NCI-H1694 (cell line): ENCODE measurements at places on chromosomes 12 and 14.

- DNase-seq = no peak
Observed at GRCh38 chr12:109762673-109763191, 49.1 kb downstream of the FAM222A start.

GRCh38 chr12:57469296-57470164, 9.9 kb downstream of the GLI1 start:
- DNase-seq = no peak

DNA sequence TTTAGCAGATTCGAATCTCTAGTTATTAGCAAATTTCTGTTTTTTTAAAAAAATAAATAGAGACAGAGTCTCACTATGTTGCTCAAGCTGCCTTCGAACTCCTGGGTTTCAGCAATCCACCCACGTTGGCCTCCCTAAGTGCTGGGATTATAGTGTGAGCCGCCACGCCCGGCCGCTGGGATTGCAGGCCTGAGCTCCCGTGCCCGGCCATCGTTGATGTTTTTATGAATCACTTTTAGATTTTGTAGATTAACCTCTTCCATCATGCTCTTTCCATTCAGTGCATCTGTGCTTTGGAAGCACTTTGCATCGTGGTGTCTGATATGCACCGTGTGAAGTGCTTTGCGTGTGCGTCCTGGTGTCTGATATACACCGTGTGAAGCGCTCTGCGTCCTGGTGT, 20.9 kb downstream of the PGAM5 start:
- DNase-seq = no peak

DNA sequence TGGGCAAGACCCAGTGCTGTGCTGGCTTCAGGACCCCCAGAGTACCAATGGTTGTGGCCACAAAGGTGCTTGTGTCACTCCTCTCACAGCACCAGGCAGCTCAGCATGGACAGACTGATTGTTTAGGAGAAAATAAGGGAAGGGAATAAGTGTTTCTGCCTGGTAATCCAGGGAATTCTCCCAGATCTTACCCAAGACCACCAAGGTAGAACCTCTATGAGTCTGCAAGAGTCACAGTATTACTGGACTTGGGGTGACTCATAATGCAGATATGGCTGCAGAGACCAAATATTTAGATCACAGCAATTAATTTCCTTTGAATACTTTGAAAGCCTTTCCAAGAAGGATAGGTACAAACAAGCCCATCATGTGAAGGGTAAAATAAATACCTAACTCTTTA, 1178.3 kb upstream of the FLRT2 start:
- no peak for DNase-seq

GRCh38 chr14:72715850-72716228, 178.1 kb downstream of the DPF3 start:
- DNase-seq = no peak

DNA sequence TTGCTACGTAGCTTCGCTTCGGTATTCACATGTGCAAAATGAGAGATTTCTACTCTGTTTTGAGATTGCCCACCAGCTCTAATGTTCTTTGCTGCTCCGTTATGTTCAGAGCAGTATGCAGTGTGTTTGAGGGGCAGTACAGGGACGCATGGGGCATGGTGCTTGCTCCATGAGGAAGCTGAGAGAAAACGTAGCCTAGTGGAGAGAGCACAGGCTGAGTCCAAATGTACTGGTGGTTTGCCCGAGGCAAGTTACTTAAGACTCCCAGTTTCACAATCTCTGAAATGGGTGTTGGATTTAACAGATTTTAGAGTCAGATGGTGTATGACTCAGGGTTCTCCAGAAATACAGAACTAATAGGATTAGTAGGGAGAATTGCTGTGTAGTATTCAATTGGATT, 310.5 kb downstream of the ETNK1 start:
- no peak for DNase-seq

DNA sequence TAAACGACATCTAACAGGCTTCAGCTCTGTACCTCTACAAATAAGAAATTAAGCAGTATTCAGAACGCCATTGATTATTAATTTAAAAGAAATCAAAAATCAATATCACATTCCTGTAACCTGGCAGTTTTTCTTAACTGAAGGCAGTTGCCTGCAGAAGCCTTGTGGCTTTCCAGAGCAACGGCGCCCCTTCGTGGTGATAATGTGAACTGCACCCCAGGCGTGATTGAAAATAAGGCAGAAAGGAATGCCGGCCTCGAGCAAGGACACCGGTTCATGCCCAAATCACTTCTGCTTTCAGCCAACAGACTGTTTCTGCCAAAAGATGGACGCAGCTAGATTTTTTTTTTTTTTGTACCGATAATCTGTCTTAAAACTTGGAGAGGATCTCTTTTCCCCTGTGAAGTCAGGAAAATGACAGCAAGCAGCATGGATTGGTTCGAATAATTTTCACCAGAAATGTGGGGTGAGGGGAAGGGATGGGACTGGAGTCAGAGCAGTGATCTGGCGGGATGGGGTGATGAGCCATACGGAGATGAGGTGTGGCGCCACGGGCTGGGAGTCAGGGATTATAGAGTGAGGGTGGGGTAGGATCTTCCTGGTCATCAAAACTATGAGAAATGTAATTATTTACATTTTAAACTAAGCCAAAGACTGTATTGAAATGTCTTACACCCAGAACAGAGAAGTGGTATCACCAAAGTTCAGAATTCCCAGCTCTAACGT, 473.0 kb downstream of the DPF3 start:
- DNase-seq = peak; percentile 91

DNA sequence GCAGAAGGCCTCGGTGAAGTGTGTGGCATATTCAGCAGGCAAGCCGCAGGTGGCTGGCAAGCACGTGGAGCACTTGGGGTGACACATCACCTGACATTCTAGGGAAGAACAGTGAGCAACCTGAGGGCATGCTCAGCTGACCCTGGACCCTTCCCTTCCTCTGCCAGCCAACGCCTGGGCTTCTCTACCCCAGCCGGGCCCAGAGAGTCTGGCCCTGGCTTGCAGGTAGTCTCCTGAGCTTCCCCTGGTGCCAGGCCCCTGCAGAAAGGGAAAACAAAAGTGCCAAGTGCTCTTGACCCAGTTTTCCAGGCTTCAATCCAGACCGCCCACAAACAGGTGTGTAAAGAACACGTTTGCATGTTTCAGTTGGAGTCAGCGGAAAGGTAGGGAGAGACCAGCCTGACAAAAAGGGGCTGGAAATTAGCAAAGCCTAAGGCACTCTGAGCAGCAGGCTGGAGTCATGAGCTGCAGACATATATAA, 45.7 kb downstream of the PRKAB1 start:
- no peak for DNase-seq

- no peak for DNase-seq
Observed at GRCh38 chr14:58662018-58662417, 24.3 kb downstream of the DACT1 start.

- DNase-seq = no peak
Observed at GRCh38 chr12:7439579-7440505, 4.1 kb downstream of the CD163L1 start.

DNA sequence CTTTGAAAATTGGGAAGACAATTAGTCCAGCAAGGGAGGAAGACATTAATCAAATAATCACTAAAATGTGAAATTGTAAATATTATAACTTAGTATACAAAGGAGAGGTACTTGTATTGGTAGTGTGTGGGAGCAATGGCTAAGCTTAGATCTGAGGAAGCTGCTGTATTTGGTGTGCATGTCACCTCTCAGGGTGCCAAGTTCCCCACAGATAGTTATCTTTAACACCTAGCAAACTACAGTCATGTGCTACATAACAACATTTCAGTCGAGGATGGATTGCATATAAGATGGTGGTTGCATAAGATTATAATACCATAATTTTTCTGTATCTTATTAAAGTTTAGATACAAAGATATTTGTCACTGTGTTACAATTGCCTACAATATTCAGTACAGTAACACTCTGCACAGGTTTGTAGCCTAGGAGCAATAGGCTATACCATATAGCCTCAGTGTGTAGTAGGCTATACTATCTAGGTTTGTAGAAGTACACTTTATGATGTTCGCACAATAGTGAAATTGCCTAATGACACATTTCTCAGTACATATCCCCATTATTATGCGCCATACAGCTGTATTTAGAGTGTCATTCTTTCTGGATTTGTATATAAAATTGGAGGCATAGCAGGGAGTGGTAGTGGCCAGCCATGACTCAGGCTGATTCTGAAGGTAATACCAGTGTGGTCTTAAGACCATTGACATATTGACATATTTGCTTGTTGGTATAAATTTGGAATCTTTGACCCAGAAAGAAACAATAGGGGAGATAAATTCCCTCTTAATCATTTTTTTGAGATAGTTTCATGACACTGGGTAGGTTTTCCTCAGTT, 55.8 kb downstream of the RAD51B start:
- no peak for DNase-seq

DNA sequence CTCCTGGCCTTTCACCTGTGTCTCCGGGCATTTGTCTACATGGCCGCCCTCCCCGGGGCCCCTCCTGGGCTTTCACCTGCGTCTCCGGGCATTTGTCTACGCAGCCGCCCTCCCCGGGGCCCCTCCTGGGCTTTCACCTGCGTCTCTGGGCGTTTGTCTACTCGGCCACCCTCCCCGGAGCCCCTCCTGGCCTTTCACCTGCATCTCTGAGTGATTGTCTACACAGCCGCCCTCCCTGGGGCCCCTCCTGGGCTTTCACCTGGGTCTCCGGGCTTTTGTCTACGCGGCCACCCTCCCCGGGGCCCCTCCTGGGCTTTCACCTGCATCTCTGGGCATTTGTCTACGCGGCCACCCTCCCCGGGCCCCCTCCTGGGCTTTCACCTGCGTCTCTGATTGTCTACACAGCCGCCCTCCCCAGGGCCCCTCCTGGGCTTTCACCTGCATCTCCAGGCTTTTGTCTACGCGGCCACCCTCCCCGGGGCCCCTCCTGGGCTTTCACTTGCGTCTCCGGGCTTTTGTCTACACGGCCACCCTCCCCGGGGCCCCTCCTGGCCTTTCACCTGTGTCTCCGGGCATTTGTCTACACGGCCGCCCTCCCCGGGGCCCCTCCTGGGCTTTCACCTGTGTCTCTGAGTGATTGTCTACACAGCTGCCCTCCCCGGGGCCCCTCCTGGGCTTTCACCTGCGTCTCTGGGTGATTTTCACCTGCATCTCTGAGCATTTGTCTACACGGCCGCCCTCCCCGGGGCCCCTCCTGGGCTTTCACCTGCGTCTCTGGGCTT, 68.0 kb upstream of the GALNT9 start:
- DNase-seq = no peak

GRCh38 chr12:11798006-11798708, 148.7 kb downstream of the ETV6 start:
- DNase-seq = no peak

DNA sequence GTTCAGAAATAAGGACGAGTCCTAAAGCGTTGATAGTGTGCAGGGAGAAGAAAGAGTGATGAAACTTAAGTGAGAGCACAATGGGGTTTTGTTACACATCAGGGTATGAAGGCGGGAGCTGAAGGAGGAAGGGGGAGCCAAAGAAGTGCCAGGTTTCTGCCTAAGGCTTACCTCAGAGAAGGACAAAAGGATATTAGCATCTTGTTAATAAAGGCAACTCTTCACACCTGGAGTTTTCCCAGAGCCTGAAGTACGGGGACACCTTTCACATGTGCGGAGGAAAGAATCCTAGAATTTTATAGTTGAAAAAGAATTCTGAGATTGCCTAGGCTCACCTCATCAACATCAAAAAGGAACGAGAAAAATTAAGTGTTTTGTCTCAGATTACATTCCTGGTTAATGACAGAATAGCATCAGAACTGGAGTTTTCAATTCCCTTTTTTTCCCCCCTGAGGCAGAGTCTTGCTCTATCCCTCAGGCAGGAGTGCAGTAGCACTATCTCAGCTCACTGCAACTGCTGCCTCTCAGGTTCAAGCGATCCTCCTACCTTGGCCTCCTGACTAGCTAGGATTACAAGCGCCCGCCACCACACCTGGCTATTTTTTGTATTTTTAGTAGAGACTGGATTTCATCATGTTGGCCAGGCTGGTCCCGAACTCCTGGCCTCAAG, 2.2 kb upstream of the SAV1 start:
- DNase-seq = no peak

DNA sequence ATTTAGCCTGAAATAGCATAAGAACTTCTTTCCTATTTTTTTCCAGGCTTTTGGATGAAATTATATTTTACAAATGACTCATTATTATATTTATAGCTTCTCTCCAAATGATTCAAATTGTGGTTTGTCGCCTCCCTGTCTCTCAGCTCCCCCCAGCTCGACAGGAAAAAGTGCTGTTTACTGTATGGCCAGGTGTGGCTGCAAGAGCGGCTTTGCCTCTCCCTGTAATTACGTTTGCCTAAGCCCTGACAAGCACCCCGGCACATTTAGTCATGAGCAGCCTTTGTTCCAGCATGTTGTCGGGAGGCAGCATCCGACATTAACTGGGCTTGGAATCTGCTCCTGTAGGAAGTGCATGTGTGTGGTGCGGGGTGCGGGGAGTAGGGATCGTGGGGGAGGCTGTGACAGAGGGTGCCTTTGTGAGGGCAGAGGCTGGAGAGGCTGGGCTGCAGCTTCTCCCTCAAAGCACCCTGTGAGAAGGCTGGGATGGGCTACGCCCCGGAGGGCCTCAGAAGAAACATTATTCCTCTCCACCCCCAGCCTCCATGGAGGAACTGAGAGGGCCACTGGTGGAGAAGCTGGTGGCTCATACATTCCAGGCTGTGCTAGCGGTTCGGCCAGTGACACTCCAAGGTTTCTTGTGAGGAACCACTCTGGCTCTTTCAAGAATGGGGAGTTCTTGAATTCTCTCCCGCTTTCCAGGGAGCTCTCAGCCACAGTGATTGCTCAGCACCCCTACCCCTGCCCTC, 42.1 kb upstream of the CTDSP2 start:
- DNase-seq = peak; percentile 62

- peak; percentile 9 for DNase-seq
Observed at GRCh38 chr14:66206554-66206953, 279.6 kb upstream of the CCDC196 start.

DNA sequence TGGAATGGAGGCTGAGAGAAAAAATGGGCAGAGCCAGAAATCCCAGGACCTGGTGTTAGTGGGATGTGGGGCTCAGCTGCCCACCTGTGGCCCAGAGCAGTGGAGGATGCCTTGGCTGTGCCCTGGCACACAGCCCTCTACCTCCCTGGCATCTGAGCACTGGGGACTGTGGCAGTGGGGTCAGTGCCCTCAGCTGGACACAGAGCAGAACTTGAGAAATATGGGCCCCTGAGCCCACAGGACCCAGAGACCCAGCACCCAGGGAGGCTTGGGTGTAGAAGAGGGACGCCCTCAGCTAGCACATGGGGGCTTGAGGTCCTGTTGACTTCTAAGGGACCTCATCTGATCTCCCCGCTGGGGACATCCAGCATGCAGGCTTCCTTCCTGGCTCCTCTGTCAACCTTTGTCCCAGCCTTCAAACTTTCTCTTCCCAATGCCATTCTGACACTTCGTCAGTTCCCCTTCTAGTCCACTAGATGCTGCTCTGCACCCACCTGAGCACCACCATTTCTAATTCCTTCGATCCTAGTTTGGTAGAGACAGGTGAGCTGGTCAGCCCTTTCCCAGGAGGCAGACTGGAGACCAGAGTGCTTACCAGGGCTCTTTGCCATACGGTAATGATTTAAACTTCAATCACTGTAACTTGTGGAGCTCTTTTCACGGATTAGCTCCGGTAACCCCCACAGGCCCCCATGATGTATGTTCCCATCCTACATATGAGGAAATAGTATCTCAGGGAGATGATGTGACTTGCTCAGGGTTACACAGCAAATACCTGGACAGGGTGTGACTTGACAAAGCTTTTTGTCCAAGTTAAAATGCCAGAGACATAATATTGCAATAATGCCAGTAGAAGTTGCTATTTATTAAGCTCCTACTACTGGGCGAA, 143.7 kb downstream of the ASCL4 start:
- DNase-seq = no peak

- DNase-seq = no peak
Observed at GRCh38 chr14:53027041-53027440, 76.2 kb upstream of the FERMT2 start.

- no peak for DNase-seq
Observed at GRCh38 chr14:35332517-35333263, 40.5 kb downstream of the PSMA6 start.

- DNase-seq = no peak
Observed at GRCh38 chr12:9651265-9651729, 18.2 kb upstream of the CLEC2D start.
